Trophoblast cell (in vitro differentiated cells and primary cell): ENCODE measurements at places on chromosomes 11 and 22.

DNA sequence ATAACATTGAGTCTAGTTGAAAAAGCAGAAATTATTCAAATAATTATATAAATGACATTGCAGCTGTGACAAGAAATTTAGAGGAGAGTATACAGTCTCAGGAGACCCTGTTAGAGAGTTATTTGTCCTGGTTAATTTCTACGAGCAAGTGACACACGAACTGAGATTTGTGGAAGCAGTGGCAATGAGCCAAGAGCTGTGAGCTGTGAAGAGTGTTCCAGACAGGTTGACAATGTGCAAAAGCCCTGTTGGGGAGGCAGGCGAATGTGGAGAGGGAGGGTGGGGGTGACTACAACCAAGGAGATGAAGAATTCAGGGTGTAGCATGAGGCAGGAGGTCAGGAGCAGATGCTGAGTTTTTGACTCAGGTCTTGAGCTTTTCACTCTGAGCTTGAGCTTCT lies 620.2 kb upstream of the TENM4 start:
- DNase-seq, result no peak

- DNase-seq, result no peak
Observed at GRCh38 chr11:118620529-118621070, 13.2 kb downstream of the PHLDB1 start.

GRCh38 chr22:27801616-27802345 lies at the start of gene MN1:
Gene MN1 (minus strand): TSS chr22:27801756. CDS start chr22:27800543, 1,213 bp downstream.
- DNase-seq, result no peak

DNA sequence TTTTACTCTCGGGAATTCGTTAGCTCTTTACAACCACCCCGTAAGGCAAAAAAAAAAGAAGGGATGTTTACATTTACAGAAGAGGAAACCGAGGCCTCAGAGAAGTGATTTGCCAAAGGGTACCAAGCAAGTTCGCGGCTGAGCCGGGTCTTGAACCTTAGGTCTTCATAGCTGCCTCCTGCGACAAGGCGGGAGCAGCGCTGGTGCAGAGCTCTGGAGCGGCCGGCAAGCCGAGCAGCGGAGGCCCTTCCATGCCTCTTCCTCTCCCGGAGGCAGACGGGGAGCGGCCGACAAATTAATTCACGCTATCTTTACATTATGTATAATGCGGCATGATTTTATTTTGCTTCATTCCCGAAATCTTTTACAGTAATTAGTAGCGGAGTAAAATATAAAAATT lies 536.3 kb downstream of the INSC start:
- DNase-seq, result no peak

GRCh38 chr11:1532014-1532586 lies 40.0 kb downstream of the DUSP8 start:
- no peak for DNase-seq

DNA sequence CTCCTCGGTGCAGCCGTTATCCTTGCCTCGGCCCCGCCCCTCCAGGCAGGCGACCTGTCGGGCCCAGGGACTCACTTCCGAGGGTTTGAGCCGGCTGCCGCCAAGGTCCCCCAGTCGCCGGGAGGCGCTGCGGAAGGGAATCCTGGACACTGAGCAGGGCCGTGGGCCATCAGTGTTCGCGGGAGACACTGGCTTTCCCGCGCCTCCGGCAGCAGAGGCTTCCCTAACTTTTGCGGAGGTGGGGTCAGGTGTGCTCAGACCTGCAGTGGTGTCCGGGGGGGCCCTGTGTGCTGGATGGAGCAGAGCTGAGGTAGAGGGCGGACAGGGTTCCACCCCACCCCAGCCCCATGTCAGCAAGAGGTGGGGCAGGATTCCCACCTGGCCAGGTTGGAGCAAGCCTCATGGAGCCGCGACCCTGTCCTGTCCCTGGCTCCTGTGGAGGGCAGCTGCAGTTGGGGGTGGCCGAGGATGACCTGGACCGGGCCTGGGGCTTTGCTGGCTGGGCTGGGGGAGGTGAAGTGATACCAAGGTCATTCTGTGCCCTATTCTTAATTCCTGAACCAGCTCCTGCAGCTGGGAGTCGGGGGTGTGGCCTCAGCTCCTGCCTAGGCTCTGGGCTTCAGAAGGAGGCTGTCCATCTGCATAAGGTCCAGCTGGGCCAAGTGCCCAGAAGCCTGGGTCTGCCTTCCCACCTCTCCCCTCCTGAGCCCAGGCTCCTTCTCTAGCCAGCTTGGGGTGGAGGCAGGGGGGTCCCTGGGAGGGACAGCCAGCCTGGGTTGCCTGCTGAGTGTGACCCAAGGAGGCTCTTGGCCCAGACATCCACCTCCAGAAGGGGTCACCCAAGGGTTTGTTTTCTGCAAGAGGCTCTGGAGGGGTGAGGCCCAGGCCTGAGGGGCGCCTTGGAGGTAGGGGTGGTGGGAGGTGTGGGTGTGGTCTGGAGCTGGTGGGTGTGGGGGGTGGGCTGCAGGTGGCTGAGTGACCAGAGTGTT lies 8.4 kb downstream of the TSPAN4 start:
- DNase-seq, result no peak

DNA sequence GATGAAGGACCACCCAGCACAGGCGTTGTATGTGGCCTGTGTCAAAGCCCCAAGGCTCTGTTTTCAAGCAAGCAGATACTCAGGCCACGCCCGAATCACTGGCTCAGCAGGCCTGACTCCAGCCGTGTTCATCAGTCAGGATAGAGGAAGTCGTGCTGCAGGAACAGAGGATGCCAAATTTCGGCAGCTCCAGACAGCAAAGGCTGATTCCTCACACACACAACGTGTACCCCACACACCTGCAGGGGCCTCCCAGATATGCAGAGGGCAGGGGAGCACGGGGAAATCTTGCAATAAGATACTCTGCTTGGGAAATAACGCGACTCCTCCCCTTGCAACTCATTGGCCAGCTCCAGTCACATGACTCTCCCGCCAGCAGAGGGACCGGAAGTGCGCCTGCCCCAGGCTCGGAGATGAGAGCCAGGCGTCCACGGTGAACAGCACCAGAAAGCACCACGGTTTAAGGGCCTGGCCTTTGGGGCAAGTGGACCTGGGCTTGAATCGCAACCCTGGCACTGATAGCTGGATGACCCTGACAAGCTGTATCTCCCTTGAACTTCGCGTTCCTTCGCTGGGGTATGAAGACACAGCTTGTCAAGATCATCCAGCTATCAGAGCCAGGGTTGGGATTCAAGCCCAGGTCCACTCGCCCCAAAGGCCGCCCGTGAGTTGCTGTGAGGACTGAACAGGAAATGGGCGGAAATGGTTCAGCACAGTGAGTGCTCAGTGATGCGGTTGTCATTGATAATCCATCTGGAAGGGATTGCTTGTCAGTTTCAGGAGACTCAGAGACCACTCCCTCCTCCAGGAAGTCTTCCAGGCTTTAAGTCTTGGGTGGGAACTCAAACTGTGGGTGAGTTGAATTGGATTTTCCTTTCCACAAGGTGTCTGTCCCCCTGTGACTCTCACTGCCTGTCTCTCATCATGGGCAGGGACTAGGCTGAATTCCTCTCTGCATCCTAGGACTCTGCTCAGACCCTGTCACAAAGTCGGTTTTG lies 88.5 kb downstream of the MYEOV start:
- peak; percentile 77 for DNase-seq

DNA sequence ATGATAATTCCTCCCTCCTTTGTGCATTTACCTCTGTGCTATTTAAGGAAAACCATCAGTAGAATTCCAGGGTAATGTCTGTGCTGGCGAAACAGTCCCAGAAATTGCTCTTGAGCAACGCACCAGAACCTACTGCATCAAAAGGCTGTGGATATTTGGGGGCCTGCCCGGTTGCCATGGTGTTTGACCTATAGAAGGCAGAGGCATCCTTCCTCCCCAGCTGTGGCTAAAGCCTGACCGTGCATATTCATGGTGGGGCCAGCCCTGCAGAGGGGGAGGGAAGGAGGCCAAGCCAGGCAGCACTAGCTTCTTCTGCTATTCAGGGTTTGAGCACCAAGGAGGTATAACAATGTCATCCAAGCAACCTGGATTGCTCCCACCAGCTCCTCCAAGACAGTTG lies 215.0 kb upstream of the E2F8 start:
- DNase-seq, result no peak

- no peak for DNase-seq
Observed at GRCh38 chr11:15589070-15589626, 474.4 kb downstream of the INSC start.

GRCh38 chr11:2092956-2093412 lies 46.2 kb downstream of the IGF2 start:
- DNase-seq, result peak; percentile 60

DNA sequence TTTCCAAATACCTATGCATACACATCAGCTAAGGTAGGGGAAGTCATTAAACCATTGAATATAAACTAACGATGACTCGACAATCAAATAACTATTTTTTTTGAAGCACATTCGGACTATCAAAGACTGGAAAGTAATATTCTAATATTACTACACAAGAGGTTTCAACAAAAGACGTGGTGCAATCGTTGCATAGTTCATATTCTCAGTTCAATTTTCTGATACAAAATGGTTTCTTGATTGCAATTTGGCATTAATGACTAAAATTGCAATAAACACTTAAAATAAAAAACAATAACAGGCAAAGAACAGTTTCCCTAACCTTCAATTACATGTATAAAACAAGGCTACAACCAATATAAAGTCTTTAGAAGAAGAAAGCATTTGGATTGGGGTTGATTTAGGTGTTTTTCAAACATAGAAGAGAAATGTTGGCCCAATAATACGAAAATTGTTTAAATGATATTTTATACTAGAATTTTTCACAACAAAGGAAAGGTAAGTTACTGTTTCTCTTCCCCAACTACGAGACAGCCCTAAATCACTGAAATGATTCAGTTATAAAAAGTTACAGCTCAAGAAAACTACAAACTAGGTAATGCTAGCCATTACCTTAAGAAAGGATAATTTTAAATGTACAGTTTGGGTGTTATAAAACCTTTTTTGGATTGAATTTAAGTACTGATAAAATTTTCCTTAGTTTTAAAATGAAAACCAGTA lies 17.6 kb downstream of the BLID start:
- DNase-seq, result no peak

DNA sequence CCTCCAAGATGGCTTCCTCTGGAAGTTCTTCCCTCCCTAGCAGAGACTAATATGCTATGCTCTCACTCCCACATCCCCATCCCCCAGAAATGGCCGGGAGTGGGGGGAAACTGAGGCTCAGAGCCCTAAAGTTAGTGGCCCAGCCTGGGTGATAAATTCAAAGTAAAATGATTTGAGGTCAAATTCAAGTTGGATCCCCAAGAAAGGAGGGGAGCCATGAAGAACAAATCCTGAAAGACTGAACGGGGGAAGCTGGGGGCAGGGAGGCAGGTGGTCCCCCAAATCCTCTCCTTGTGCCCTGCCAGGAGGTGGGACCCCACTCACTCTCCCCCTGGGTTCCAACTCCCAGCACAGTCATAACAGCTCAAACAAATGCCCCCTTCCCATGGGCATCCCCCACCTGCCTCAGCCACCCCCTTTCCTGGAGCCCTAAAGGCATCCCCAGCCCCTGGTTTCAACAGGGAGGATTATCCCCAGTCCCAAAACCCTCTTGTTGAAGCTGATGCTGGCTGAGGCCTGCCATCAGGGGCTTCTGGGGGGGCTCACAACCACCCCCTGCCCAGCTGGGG lies 1.1 kb downstream of the CBX6 start:
- DNase-seq, result no peak

GRCh38 chr11:114340311-114341131 lies 44.3 kb downstream of the NNMT start:
- peak; percentile 37 for DNase-seq

- DNase-seq, result no peak
Observed at GRCh38 chr11:130599073-130599654, 150.7 kb downstream of the ADAMTS15 start.

DNA sequence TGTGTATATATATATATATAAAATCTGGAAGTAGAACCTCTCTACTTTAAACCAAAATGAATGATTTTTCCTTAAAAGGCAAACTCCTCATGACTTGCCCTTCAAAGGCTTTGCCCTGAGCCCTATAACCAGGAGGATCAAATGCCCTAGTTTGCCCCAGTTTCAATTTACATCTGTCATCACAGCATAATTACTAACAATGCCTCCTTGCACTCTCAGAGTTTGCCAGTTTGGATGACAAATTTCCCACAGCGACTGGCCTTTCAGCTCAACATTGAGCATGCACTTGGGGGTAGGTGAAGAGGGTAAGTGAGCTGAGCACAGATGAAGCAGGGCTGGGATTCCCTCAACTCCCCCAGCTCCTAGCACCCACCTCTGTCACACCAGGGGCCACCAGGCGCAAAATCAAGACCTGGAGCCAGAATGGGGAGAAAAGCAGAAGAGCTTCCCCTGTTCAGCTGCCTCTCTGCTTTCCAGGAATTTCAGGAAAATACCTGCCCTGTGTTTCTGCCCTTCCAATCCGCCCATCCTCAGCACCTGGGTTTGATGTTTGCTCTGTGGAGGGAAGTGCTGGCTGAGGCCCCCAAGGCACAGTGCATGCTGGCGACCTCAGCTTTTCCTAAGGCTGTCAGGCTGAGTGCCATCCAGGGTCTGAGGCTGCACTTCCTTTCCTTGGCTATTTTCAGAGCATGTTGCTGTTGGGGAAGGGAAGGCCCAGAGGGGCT lies 67.5 kb downstream of the ADAMTS15 start:
- DNase-seq, result no peak

GRCh38 chr11:6476571-6476970 lies 2.8 kb upstream of the TRIM3 start:
- no peak for DNase-seq

GRCh38 chr11:117827521-117828511 lies 3.3 kb upstream of the FXYD2 start:
- no peak for DNase-seq

DNA sequence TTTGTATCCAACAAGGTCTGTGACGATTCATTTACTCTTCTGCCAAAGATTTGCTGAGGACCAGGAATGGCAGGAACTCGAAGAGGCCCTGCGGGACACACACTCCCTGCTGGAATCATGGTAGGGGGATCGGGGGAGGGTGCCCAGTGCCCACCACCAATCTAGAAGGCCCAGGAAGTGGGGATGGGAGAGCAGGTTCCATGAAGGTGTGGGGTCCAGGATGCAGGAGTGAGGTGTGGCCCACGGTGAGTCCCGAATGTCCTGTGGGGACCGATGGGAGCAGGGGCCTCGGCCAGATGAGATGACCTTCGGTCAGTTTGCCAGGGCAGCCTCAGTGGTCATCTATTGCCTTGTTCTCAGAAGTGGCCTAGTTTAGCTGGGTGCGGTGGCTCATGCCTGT lies 492.7 kb downstream of the BRD1 start:
- no peak for DNase-seq

DNA sequence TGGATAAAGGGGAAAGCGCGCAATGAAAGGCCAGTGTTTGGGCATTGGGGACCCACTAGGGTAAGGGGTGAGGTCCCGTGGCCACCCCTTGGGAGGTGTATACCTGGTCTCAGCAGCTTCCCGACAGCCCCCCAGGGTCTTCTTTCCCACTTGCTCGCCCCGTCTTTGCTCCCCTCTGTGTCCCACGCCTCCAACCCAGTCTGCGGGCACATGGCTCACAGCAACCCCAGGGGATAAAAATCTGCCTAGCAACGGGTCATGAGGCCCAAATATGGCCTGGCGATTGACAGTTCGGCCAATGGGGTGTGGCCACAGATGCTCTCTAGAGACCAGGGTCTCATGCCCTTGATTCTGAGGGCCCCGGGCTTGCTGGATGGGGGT lies 41.6 kb downstream of the AHNAK start:
- DNase-seq, result no peak

- no peak for DNase-seq
Observed at GRCh38 chr11:128528294-128528693, 59.1 kb downstream of the ETS1 start.
